Body of pancreas (tissue), 4 donors: ENCODE measurements at places on chromosomes 4 and X. TPM values are rescaled to one million over a fixed set of nuclear protein-coding genes. Genes with fewer than 3 reads are reported as not detected.
A peak's percentile ranks its signal among the peaks of the same experiment; 100 is the strongest.

Gene SHROOM4
- total RNA-seq, result 1.6 TPM

DNA sequence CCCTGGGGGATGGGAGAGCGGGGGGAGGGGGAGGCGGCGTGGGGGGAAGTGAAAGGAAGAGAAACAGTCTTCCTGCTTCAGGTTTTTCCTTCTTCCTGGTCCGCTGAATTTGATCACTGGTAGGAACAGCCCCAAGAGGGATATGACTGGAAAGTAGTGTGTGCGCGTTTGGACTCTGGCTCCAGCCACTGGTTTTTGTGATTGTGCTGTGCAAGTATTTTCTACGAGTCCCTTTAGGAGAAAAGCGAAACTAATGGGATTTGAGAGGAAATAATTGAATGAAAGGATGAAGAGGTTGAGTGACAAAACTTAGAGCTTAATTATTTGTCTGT lies 836 bp downstream of the PRRG1 start:
- peak; percentile 16 for DNase-seq
- H3K36me3 ChIP-seq, result no peaks in the 10 kb centered on the region
- no peaks in the 10 kb centered on the region for H3K27me3 ChIP-seq
- peak overlapping the region; percentile 76 for H3K27ac ChIP-seq
- no peaks in the 10 kb centered on the region for H3K4me1 ChIP-seq

DNA sequence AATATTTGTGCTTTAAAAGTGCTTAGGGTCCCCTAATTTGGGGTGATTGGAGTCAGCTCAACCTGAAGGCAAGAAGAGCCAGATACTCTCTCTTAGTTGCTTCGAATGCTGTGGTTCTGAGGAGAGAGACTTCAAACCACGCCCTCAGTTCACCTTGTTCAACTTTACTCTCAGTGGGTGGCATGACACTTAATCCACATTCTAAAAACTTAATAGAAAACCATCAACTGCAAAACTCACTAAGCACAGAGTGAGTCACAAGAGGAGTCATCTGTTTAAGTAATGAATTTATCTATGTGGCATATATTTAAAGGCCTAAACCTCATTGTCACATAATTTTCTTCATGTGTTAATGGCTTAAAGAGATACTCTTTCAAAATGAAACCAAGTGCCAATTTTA lies 99.5 kb upstream of the SLC4A4 start:
- H3K4me1 ChIP-seq, result peaks cover 26% of the 10 kb centered on the region
- no peak for DNase-seq
- no peaks in the 10 kb centered on the region for H3K27me3 ChIP-seq
- peak overlapping the region; percentile 11 for H3K27ac ChIP-seq

Gene POF1B
- total RNA-seq, result 8.6 TPM

Gene GIMD1
- total RNA-seq, result not detected

- H3K4me1 ChIP-seq, result no peaks in the 10 kb centered on the region
- no peaks in the 10 kb centered on the region for H3K27me3 ChIP-seq
- no peak overlapping the region for H3K27ac ChIP-seq
- H3K36me3 ChIP-seq, result no peaks in the 10 kb centered on the region
Observed at GRCh38 chr4:83751336-83751949, 215.5 kb downstream of the GPAT3 start.

DNA sequence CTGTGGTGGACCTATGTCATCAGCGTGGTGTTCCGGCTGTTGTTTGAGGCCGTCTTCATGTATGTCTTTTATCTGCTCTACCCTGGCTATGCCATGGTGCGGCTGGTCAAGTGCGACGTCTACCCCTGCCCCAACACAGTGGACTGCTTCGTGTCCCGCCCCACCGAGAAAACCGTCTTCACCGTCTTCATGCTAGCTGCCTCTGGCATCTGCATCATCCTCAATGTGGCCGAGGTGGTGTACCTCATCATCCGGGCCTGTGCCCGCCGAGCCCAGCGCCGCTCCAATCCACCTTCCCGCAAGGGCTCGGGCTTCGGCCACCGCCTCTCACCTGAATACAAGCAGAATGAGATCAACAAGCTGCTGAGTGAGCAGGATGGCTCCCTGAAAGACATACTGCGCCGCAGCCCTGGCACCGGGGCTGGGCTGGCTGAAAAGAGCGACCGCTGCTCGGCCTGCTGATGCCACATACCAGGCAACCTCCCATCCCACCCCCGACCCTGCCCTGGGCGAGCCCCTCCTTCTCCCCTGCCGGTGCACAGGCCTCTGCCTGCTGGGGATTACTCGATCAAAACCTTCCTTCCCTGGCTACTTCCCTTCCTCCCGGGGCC lies 1.2 kb downstream of the GJB1 start:
- H3K27me3 ChIP-seq, result no peaks in the 10 kb centered on the region
- H3K36me3 ChIP-seq, result no peaks in the 10 kb centered on the region
- H3K4me3 ChIP-seq, result no peak overlapping the region
- peaks cover 43% of the 10 kb centered on the region for H3K4me1 ChIP-seq
- H3K27ac ChIP-seq, result peak overlapping the region; percentile 6
- DNase-seq, result no peak

Gene UGT2B17
- not detected for total RNA-seq

Gene CLCN5
- 5.2 TPM for total RNA-seq

Gene TBL1X
- 16.3 TPM for total RNA-seq

Gene TREX2
- 1.6 TPM for total RNA-seq

Gene REELD1
- not detected for total RNA-seq
